ENCODE measurements at places on chromosomes 16 and 17.

- no peaks in the 10 kb centered on the region for H3K36me3 ChIP-seq
- H3K27ac ChIP-seq, result no peak overlapping the region
- no peaks in the 10 kb centered on the region for H3K4me1 ChIP-seq
- no peak overlapping the region for H3K4me3 ChIP-seq
- no peaks in the 10 kb centered on the region for H3K27me3 ChIP-seq
These were observed 296.3 kb downstream of the CPPED1 start for GRCh38 chr16:12507366-12507765.

DNA sequence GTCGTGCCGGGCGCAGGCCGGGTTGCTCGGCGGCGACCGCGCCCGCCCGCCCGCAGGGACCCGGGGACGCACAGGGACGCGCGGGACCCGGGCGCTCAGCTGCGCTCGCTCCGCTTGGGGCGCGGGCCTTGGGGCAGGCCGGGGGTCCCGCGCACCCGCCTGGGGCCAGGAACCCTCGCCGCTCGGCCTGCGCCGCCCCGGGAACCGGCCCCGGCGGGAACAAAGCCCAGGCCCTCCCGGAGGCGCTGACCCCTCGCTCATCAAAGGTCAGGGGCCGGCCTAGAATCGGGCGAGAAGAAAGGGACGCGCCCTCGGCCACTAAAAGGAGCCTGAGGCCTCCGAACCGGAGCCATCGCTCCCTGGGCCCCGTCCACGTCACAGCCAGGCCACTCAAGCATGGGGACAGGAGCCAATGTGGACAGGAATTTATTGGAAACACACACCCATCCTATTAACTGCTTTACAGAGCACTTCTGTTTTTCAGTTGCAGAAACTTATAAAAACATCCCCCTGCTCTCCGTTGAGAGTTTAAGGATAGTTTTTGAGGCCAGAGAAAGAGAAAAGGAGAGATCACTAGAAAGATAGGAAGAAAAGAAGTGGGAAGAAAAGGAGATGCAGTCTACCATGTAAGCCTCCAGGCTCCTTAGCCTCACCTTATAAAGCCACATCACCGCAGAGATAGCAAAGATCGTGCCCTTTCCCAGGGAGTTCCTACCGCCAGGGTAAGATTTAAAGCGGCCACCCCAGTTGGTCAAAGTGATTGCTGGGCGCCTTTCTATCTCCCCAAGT is 558 bp upstream of the ZFHX3 start:
- peaks cover 4% of the 10 kb centered on the region for H3K36me3 ChIP-seq
- H3K27ac ChIP-seq, result peak overlapping the region; percentile 73
- no peaks in the 10 kb centered on the region for H3K27me3 ChIP-seq
- peaks cover 43% of the 10 kb centered on the region for H3K4me1 ChIP-seq

- no peak overlapping the region for H3K4me3 ChIP-seq
- no peak overlapping the region for H3K27ac ChIP-seq
- DNase-seq, result no peak
- no peaks in the 10 kb centered on the region for H3K36me3 ChIP-seq
- no peaks in the 10 kb centered on the region for H3K4me1 ChIP-seq
These were observed 262.7 kb downstream of the SNX29 start for GRCh38 chr16:12239226-12239625.

- H3K36me3 ChIP-seq, result no peaks in the 10 kb centered on the region
These were observed 103.4 kb downstream of the ZNF18 start for GRCh38 chr17:11893862-11894261.

- DNase-seq, result no peak
- no peak overlapping the region for H3K27ac ChIP-seq
- H3K4me1 ChIP-seq, result no peaks in the 10 kb centered on the region
- H3K4me3 ChIP-seq, result no peak overlapping the region
These were observed 33.1 kb upstream of the HERPUD1 start for GRCh38 chr16:56898847-56899246.

GRCh38 chr17:30401097-30401496 is 22.4 kb downstream of the CPD start:
- H3K27me3 ChIP-seq, result no peaks in the 10 kb centered on the region
- no peak overlapping the region for H3K27ac ChIP-seq
- peaks cover 17% of the 10 kb centered on the region for H3K4me1 ChIP-seq
- no peak overlapping the region for H3K4me3 ChIP-seq

DNA sequence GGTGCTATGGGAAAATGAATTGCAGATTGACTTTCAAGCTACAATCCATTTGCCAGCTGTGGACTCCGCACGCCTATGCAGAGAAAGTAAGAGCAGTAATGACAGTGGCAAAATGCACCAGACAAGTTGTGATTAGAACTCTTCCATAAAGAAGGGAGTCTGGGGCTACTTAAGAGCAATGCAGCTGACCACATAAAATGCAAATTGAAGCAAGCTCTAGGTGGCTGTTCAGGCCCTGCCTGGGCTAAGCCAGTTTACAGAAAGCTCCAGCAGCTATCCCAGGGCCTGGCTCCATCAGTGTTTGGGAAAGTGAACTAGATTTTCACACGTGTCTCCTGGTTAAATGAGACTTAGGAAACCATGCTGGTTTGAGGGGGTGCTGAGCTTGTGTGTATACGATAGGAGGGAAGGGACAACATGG is 2.2 kb upstream of the MAP2K6 start:
- no peak for DNase-seq
- H3K4me3 ChIP-seq, result no peak overlapping the region
- no peaks in the 10 kb centered on the region for H3K4me1 ChIP-seq
- H3K27me3 ChIP-seq, result no peaks in the 10 kb centered on the region
- H3K36me3 ChIP-seq, result no peaks in the 10 kb centered on the region
- H3K27ac ChIP-seq, result no peak overlapping the region

DNA sequence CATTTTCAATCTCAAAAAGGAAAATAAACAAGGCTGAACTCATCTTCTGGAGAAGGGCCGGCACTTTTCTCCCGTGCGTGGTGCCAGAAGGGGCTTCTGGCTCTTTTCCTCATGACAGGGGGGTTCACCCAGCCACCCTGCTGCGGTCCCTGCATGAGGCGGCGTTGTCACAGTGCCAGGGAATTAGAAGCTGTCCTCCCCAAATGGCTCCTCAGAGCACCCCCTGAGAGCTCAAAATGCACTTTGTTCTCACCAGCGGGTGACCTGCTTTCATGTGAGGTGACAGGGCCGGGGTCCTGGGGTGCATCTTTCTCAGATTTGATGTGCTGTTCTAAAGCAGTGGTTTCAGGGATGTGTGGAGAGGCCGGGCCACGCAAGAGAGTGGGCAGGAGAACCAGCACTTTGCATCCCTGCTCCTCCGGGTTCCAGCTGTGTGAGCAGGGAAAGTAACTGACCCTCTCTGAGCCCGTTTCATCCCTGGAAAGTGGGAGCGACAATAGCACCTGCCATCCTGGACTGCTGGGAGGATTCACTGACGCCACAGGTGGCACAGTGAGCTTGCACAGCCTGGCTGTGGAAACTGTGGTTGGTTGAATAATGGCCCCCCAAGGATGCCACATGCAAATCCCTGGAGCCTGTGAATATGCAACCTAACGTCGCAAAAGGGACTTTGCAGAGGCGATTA is 94.0 kb downstream of the FOXL1 start:
- no peak overlapping the region for H3K4me3 ChIP-seq
- H3K27me3 ChIP-seq, result no peaks in the 10 kb centered on the region
- H3K4me1 ChIP-seq, result peaks cover 13% of the 10 kb centered on the region
- no peaks in the 10 kb centered on the region for H3K36me3 ChIP-seq
- no peak for DNase-seq

GRCh38 chr17:77889866-77890760 is 68.4 kb upstream of the TNRC6C start:
- no peak overlapping the region for H3K27ac ChIP-seq
- peaks cover 34% of the 10 kb centered on the region for H3K27me3 ChIP-seq
- H3K4me3 ChIP-seq, result no peak overlapping the region
- H3K36me3 ChIP-seq, result no peaks in the 10 kb centered on the region
- H3K4me1 ChIP-seq, result peaks cover 23% of the 10 kb centered on the region

DNA sequence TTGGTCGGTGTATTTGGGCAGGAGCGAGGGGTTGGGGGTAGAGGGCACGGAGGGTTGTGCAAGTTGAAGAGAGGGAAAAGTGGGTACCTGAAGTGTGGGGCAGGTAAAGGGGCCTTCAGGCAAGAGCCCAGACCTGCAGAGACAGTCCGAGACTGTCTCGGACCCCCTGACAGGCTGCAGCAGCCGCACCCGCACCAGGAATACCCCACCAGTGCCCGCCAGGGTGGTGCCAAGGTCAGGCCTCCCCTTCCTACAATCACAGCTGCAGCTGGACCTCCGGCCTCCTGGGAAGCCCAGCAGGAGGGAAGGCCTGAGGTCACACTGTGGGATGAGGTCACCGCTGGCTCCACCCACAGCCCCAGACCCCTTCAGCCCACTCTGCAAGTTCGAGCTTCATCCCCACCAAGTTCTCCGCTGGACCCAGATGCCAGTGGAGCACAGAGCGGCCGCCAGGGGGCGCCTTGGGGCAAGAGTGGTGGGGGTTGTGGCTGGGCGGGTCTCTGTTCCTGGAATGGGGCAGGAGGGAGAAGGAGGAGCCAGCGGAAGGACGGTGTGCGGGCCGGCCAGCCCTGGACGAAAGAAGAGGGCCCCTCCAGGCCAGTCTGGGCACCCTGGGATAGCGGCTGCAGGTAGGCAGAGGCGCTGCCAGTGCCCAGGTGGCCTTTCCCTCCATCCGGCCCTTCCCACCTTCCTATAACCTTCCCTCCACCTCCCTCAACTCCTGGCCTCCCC is at the start of gene HSD3B7:
TSS of gene HSD3B7 (plus strand) at position 539 of the 732 bp plus-strand sequence. CDS start 452 bp downstream, outside the sequence.
- peaks cover 37% of the 10 kb centered on the region for H3K36me3 ChIP-seq
- peak within 1 kb of the TSS; percentile 72 for H3K4me3 ChIP-seq
- peaks cover 5% of the 10 kb centered on the region for H3K4me1 ChIP-seq
- DNase-seq, result peak; percentile 80
- peak within 1 kb of the TSS; percentile 70 for H3K27ac ChIP-seq

- DNase-seq, result no peak
- H3K4me3 ChIP-seq, result no peak overlapping the region
- no peak overlapping the region for H3K27ac ChIP-seq
- no peaks in the 10 kb centered on the region for H3K36me3 ChIP-seq
These were observed 1739.1 kb downstream of the TP53TG3F start for GRCh38 chr16:35198223-35199199.

Measured in MCF 10A (cell line).